Upper lobe of right lung (tissue), 1 donor: ENCODE measurements at places on chromosomes 12 and 14. TPM values are rescaled to one million over a fixed set of nuclear protein-coding genes. Genes with fewer than 3 reads are reported as not detected.
A peak's percentile ranks its signal among the peaks of the same experiment; 100 is the strongest.

- no peaks in the 10 kb centered on the region for H3K36me3 ChIP-seq
- DNase-seq, result no peak
- no peaks in the 10 kb centered on the region for H3K27me3 ChIP-seq
Observed at GRCh38 chr12:125149160-125150108, 84.2 kb downstream of the AACS start.

DNA sequence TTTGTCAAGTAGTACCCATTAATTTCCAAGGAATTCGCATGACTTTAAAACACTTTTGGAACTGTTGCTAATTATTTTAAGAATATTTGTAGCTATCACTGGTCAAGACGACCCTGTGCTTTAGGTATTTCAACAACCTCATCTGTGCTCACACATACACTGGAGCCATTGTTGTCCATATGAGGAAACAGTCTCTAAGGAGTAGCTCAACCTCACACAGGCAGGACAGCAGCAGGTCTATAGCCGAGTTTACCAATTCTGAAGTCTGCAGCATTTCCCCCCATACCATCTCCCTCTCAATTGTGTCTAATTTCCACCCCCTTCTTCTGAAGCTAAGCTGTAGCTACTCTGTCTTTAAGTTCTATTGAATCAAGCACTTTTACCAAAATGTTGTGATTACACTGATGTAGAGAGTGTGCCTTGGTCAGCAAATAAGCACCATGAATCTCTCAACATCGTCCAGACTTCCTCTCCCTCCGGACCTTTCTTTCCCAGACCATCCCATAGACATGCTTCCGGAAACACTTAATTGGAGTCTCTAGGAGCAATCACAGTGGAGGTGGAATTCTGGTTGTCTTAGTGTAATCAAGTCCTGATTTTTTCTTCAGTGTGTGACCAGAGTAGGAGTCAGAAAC lies 48.5 kb upstream of the NUAK1 start:
- H3K4me3 ChIP-seq, result no peak overlapping the region
- no peak overlapping the region for H3K27ac ChIP-seq
- no peaks in the 10 kb centered on the region for H3K4me1 ChIP-seq
- H3K27me3 ChIP-seq, result no peaks in the 10 kb centered on the region
- DNase-seq, result no peak
- H3K36me3 ChIP-seq, result no peaks in the 10 kb centered on the region

DNA sequence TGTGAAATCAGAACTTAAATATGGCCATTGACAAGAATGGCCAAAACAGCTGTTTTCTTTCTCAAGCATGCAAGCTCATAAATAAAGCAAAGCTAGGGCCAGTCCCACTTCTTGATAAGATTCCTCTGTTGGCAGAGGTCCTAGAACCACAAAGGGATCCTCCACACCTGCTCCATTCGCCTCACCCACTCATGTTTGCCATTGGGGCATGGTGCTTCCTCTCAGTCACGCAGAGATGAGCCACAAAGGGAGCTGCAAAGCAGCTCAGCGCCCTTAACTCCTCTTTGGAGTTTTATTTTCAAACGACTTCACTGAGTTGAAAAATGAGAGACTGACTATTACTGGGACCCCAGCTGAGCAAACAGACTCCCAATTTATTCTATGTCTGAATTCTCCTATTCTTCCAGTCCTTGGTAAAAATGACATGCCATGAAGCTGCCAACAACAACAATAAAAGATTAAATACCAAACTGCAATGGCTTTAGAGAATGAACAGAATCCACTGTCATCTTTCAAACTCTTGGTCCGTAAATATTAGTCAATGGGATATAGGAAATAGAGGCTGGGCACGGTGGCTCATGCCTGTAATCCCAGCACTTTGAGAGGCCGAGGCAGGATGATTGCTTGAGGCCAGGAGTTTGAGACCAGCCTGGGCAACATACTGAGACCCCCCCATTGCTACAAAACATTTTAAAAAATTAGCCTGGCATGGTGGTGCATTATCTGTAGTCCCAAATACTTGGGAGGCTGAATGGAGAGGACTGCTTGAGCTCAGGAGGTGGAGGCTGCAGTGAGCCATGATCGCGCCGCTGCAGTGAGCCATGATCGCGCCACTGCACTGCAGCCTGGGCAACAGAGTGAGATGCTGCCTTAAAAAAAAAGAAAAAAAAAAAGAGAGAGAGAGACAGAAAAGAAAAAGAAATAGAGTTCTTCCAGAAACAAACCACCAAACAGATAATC lies 16.4 kb downstream of the MANSC1 start:
- no peak for DNase-seq
- H3K36me3 ChIP-seq, result no peaks in the 10 kb centered on the region
- H3K4me1 ChIP-seq, result peaks cover 22% of the 10 kb centered on the region
- no peak overlapping the region for H3K4me3 ChIP-seq
- H3K27me3 ChIP-seq, result no peaks in the 10 kb centered on the region
- no peak overlapping the region for H3K27ac ChIP-seq

The IL23A gene
- total RNA-seq, result 0.81 TPM

The KLRD1 gene
- 13.3 TPM for total RNA-seq

GRCh38 chr12:116339800-116340371 lies 62.4 kb upstream of the MED13L start:
- H3K27me3 ChIP-seq, result no peaks in the 10 kb centered on the region
- H3K4me3 ChIP-seq, result no peak overlapping the region
- no peaks in the 10 kb centered on the region for H3K36me3 ChIP-seq
- no peaks in the 10 kb centered on the region for H3K4me1 ChIP-seq

The TSPAN19 gene
- total RNA-seq, result not detected

GRCh38 chr14:71855399-71856036 lies 76.7 kb upstream of the RGS6 start:
- DNase-seq, result peak; percentile 84
- no peaks in the 10 kb centered on the region for H3K4me1 ChIP-seq
- H3K27me3 ChIP-seq, result no peaks in the 10 kb centered on the region
- no peaks in the 10 kb centered on the region for H3K36me3 ChIP-seq
- H3K27ac ChIP-seq, result no peak overlapping the region

DNA sequence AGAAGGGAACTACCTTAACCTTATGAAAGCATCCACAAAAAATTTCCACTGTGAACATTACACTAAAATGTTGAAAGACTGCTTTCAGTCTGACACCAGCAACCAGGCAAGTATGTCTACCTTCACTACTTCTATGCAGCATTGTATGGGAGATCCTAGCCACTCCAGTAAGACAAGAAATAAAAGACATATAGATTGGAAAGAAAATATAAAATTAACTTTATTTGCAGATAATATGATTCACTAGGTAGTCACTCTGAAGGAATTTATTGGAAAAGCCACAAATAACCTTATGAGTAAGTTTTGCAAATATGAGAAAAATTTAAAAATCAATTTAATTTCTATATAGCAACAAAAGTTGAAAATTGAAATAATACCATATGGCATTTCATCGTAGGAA lies 172.0 kb downstream of the RERGL start:
- no peak overlapping the region for H3K27ac ChIP-seq
- DNase-seq, result no peak
- no peaks in the 10 kb centered on the region for H3K27me3 ChIP-seq
- H3K36me3 ChIP-seq, result no peaks in the 10 kb centered on the region
- no peak overlapping the region for H3K4me3 ChIP-seq

The CIDEB gene
- total RNA-seq, result 18.8 TPM

DNA sequence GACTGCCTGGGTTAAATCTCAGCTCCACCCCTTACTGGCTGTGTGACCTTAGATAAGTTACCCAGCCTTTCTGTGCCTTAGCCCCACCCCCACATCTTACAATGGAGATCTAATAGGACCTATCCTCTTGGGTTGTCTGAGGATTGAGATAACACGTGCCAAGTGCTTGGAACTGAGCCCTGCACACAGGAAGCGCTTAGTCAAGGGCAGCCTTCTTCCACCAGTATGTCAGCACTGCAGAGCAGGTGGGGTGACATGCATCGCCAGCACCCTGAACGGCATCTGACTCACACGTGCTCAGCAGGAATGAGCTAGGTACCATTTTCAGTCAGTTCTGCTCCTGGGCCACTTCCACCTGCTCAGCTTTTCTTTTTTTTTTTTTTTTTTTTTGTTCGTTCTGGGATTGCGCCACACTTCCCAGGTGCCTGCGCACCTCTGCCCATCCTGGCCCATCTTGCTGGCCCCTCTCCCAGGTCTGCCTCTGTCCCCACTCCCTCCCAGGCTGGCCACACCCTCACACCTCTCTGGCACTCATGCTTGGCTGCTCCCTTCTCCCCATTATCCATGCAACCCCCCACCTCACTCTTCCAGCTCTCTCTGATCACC lies 19.6 kb downstream of the LGMN start:
- H3K4me1 ChIP-seq, result peaks cover 39% of the 10 kb centered on the region
- peaks cover 13% of the 10 kb centered on the region for H3K36me3 ChIP-seq
- DNase-seq, result no peak
- H3K4me3 ChIP-seq, result no peak overlapping the region

DNA sequence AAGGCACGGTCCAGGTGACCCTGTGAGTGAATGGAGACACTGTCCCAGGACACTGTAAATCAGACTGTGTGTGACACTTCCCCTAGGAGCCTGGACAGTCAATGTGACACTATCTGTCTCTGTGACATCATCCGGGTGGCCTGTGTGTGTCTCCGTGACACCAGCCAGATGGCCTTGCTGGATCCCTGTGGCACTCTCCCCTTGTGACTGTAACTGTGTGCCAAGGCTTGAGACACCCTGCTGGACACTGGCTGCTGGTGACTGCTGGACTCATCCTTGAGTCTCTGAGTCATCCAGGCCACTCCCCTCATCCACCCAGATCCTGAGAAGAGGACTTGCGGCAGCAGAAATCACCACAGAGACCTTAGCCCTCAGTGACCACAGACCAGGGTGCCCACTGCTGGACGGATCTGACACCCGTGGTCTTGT lies 51.6 kb downstream of the MVK start:
- no peak overlapping the region for H3K4me3 ChIP-seq
- no peak for DNase-seq
- no peaks in the 10 kb centered on the region for H3K36me3 ChIP-seq
- peaks cover 2% of the 10 kb centered on the region for H3K27me3 ChIP-seq
- H3K4me1 ChIP-seq, result no peaks in the 10 kb centered on the region

The HOXC10 gene
- not detected for total RNA-seq

DNA sequence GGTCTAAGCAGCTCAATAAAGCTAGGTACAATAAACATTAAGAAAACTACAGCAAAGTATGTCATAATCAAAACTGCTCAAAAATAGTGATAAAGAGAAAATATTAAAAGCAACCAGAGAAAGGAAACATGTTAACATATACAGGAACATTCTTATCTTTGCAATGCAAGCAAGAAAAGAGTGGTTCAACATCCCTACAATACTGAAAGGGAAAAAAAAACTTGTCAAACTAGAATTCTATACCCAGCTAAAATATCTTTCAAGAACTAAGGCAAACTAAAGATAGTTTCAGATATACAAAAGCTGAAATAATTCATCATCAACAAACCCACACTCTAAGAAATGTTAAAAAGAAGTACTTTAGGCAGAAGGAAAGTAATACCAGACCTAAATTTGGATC lies 134.2 kb downstream of the DPF3 start:
- H3K4me1 ChIP-seq, result no peaks in the 10 kb centered on the region
- DNase-seq, result no peak

The RPGRIP1 gene
- 1.7 TPM for total RNA-seq

The SMCO2 gene
- 0.38 TPM for total RNA-seq

DNA sequence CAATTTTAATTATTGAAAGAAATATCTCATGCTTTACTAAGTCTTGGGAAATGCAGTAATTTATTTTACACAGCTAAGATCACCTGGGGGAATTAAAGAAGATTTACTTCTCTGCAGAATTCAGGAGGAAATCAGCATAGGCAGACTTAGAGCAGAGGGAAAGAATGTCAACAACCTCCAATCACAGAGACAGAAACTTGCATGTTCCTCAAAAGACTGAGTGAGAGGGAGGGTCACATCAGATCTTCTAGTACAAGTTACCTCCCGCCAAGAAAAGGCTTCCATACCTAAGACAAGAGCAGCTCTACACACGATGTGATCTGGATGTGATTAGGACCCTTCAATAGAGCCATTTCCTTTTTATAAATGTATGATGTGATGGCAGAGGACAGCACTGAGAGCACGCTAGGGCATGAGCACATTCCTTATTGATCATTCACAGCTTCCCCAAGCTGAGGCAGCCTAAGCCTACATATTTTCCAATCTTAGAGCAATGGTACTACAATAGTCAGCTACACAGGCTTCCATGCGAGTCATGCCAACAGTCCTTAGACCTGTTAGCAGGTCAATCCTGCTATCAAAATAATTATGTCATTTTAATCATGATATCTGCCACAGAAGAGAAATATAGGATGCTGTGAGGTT lies 403.3 kb downstream of the ETNK1 start:
- no peak overlapping the region for H3K27ac ChIP-seq
- H3K27me3 ChIP-seq, result no peaks in the 10 kb centered on the region
- no peak for DNase-seq
- H3K4me1 ChIP-seq, result no peaks in the 10 kb centered on the region

- no peaks in the 10 kb centered on the region for H3K4me1 ChIP-seq
- H3K4me3 ChIP-seq, result no peak overlapping the region
- no peaks in the 10 kb centered on the region for H3K27me3 ChIP-seq
- H3K27ac ChIP-seq, result no peak overlapping the region
- no peaks in the 10 kb centered on the region for H3K36me3 ChIP-seq
Observed at GRCh38 chr12:108179305-108179704, 50.2 kb downstream of the WSCD2 start.

The ARHGEF40 gene
- total RNA-seq, result 39.2 TPM

DNA sequence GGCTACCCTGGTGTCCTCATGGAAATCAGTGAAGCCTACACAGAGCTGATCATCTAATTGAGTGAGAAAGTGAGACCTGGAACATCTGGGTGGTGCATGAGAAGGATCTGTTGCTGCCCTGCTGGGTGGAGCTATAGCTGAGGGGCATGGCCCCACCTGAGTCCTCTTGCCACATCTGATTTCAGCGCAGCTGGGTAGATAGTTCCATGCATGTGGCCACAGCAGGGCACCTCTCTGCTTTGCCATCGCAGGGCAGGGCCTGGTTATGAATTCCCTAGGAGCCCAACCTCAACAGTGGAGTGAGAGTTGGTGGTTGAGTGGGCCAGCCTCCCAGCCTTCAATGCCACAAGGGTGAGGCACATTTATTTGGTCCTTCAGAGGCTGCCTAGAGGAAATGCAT lies 407.8 kb downstream of the BCL11B start:
- no peaks in the 10 kb centered on the region for H3K36me3 ChIP-seq
- DNase-seq, result no peak
- no peaks in the 10 kb centered on the region for H3K27me3 ChIP-seq
- no peaks in the 10 kb centered on the region for H3K4me1 ChIP-seq
- H3K4me3 ChIP-seq, result no peak overlapping the region
- no peak overlapping the region for H3K27ac ChIP-seq

GRCh38 chr12:501722-502447 lies 42.1 kb downstream of the B4GALNT3 start:
- H3K27me3 ChIP-seq, result no peaks in the 10 kb centered on the region
- no peaks in the 10 kb centered on the region for H3K4me1 ChIP-seq
- no peaks in the 10 kb centered on the region for H3K36me3 ChIP-seq
- no peak for DNase-seq

GRCh38 chr12:39427360-39427808 lies 15.5 kb downstream of the KIF21A start:
- no peak overlapping the region for H3K27ac ChIP-seq
- DNase-seq, result no peak
- no peaks in the 10 kb centered on the region for H3K4me1 ChIP-seq
- H3K36me3 ChIP-seq, result no peaks in the 10 kb centered on the region
- H3K27me3 ChIP-seq, result no peaks in the 10 kb centered on the region
